ENCODE measurements at places on chromosomes 11 and 22.

- no peak for DNase-seq
Measured at GRCh38 chr22:25360891-25361645, 141.6 kb downstream of the CRYBB2 start.

DNA sequence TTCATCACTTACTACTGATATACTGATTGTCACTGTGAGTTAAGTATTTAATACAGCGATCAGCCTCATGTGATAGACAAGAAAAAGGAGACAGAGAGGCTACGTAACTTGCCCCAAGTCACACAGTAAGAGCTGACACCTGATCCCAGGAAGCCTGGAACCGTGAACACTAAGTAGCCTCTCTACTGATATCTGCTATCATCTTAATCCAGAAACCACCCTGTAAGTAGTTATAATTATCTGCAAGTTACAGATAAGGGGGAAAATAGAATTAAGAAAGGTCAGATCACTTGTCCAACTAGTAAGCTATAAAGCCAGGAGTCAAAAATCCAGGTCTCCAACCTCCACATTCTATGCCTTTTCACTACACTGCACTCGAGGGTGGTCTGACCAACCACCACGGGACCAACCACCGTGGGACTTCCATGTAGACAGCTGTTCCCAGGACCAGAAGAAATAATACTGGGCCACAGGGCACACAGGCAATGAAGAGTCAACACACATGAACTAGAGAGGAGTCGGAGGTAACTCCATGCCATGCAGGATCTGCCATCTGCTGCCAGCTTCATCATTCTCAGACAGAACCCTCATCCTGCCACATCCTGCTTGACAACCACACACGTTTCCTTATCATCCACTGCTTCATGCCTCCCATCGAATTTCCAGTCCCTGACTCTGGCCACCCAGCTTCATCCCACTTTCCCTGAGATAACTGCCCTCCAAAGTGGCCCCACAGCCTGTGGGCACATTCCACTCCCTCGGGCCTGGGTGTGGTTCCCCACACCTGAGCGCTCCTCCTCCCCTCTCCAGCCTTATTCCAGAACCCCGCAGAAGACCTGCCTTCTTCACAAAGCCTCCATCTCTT, 58.6 kb downstream of the MICAL3 start:
- DNase-seq: no peak

DNA sequence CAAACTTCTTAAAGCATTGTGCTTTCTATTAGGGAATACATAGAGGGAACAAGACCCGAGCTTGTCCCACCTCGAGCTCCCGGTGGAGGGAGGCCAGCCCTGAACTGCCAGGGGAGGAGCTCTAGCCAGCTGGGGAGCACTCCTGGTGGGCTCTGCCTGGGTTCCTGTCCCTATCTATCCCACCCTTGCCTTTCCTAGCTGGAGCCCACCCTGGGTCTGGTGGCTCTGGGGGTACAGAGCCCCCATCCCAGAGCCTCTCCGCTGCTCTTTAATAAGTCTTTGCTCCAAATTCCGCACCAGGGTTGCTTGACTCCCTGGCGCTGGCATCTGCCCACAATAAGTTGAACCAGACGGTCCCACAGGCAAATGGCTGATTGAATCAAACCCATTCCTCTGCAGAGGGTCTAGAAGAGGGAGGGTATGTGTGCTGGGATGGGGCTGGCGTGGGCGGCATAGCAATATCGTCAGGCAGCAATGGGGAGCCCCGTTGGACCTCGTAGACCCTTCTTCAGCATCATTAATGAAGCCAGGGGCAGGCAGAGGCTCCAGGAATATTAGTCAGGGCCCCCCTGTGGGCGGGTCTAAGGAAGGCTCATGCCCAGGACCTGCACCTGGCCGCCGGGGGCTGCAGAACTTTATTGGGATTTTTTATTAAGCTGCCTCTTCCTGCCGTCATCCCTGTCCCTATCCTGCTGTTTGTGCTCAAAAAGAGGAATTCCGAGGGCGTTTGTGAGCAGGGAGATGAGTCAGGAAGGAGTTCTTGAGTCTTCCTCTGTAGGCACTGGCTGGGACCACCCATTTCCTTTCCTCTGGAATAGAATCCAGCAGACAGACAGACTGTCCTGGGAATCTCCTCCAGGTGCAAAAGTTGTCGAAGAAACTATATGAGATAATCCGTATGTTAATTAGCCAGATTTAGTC, 38.5 kb upstream of the RIC3 start:
- DNase-seq: no peak

DNA sequence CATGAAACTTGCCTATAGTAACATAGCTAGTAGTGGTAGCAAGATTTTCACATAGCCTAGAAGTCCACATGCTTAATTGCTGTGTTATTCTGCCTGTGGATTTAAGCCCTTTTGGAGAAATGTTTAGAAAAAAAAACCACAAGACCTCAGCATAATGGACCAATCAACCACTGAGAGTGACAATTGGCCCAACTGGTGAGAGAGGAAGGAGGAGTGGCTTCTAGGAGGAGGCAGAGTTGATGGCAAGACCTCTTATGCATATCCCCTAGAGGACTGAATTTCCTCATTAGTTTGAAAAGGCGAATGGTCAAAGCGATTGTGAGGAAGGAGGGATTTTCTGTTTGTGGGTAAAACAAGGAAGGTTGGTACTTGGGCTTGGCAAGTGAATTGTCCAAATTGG, 30.6 kb downstream of the NNMT start:
- no peak for DNase-seq

- no peak for DNase-seq
Measured at GRCh38 chr11:16911186-16911585, 103.0 kb downstream of the PLEKHA7 start.
